Stimulated activated CD8-positive, alpha-beta memory T cell treated with anti-CD3 and anti-CD28 coated beads, Interleukin-15, amount 100 ng/mL, for 4 hours (primary cell): ENCODE measurements at places on chromosomes 1 and 21.

GRCh38 chr1:196877964-196878363, 9.9 kb upstream of the CFHR4 start:
- no peak for DNase-seq

GRCh38 chr1:190904091-190904695, 426.5 kb upstream of the BRINP3 start:
- DNase-seq: no peak

DNA sequence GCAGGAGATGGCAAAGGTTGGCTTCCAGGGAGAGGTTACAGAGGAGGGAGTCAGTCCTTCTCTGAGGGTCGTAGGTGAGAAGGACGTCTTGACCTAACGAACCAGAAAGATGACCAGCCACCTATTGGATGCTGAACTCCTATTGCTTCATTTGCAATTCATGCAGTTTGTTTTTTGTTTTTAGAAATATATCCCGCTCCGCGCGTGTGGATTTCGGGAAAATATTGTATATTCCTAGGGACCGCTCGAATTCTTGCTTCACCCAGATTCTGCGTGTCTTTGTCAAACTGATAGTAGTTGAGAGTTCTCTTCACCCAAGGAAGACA, 564 bp downstream of the DISP1 start:
- DNase-seq: no peak

DNA sequence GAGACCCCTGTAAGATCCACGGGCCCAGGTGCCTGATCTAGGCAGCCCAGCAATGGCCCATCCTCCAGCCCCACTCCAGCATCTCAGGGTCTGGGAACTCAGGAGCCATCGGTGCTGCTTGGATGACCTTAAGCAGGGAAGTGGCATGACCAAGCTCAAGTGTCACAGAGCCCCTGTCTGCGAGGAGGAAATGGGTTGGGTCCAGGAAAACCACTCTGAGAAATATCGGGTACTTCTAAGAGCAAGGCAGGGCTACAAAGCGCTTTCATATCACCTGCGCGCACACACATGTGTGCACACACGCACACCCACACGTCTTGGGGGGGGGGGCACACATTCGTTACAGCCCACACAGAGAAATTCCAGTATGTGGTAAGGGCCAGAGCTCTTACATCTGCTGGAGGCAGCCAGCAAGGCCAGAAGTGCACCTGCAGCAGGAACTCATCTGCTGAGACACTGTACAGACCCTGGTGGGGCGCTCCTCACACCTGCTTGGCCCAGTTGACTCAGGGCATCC, 32.6 kb upstream of the SPOCD1 start:
- peak; percentile 39 for DNase-seq

GRCh38 chr1:79262745-79263258, 256.3 kb upstream of the ADGRL4 start:
- no peak for DNase-seq
